ENCODE measurements at places on chromosomes 5 and 9. TPM values are rescaled to one million over a fixed set of nuclear protein-coding genes. Genes with fewer than 3 reads are reported as not detected.

SAXO1 gene
- not detected for total RNA-seq

RANBP17 gene
- 7.9 TPM for total RNA-seq

AGXT2 gene
- 0.16 TPM for total RNA-seq

MPDZ gene
- 2.3 TPM for total RNA-seq

PLCXD3 gene
- 0.47 TPM for total RNA-seq

FTMT gene
- total RNA-seq, result not detected

TNC gene
- 5.0 TPM for total RNA-seq

CACFD1 gene
- total RNA-seq, result 56.8 TPM

C5orf46 gene
- total RNA-seq, result not detected

- no peak for DNase-seq
These were observed 556.4 kb upstream of the CTNND2 start for GRCh38 chr5:12460493-12461261.

DNA sequence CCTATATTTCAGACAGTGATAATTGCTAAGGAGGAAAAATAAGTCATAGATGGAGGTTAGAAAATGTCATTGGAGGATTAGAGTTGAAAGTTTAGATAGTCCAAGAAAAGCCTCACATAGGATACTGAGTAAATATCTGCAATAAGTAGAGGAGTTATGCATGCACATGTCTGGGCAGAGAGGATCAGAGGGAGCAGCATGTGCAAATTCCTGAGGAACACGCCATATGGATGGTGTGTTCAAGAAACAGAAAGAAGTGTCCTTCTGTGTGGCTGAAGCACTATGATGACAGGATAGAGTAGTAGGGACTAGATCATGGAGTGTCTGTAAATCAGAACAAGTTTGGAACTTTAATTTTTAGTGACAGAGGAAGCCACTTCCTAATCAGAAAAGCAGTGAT, 52.2 kb downstream of the SGCD start:
- DNase-seq, result no peak

- DNase-seq, result peak; percentile 27
These were observed 687 bp downstream of the LYSMD3 start for GRCh38 chr5:90528601-90529193.

- DNase-seq, result no peak
These were observed 73.1 kb downstream of the BASP1 start for GRCh38 chr5:17290540-17290974.

- no peak for DNase-seq
These were observed 1309.2 kb upstream of the C9orf72 start for GRCh38 chr9:28882529-28882928.

DNA sequence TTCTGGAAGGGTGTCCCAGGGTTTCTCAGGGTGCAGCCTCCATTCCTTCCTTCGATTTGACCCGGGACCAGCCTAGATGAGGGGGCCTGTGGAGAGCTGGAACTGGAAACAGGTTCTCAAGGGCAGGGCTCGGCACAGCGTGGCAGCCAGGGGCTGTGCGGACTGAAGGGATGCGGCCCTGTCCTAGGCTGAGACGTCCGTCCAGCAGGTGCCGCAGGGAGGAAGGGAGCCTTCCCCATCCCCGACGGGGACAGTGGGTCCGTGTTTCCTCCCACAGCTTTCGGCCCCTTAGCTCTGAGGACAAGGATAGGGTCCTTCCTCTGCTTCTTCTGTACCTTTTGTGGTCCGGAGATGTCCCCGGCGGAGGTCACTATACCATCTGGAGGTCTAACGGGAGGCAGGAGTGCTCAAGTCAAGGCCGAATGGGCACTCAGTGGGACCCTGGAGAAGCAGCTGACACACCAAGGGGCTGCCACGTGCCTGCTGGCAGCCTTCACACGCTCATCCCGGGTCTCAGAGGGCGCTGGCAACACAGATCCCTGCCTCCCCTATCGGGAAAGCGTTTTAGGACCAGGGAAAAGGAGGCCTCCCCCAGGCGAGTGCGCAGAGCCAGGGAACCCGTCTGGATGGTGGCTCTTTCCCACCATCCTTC, 49.9 kb downstream of the USP20 start:
- peak; percentile 68 for DNase-seq

DNA sequence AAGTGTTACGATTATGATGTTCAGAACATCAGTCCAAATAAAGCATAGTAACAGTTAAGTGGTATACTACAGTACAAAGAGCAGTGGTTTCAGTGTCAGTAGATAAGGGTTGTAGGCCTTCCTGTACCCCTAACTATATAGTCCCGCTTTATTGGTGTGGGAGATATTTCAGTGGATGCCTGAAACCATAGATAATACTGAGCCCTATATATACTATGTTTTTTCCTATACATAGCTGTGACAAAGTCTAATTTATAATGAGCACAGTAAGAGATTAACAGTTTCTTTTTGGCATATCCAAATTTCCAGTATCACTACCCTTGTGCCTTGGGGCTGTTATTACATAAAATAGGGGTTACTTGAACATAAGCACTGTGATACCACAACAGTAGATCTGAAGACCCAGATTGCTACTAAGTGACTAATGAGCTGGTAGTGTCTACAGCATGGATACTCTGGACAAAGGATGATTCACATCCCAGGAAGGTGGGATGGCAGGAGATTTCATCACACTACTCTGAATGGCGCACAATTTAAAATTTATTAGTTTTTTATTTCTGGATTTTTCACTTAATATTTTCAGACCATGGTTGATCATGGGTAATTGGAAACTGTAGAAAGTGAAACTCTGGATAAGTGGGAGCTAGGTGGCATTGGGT, 119.3 kb downstream of the RPS23 start:
- no peak for DNase-seq

DNA sequence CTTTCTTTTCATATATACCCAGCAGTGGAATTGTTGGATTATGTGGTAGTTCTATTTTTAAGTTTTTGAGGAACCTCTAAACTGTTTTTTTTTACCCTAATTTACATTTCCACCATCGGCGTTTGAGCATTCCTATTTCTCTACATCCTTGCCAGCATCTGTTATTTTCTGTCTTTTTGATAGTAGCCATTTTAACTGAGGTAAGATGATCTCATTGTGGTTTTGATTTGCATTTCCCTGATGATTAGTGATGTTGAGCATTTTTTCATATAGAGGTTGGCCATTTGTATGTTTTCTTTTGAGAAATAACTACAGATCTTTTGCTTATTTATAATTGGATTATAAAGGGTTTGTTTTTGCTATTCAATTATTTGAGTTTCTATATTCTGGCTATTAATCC, 71.7 kb upstream of the TNC start:
- DNase-seq, result no peak

- no peak for DNase-seq
These were observed 33.9 kb downstream of the PTBP3 start for GRCh38 chr9:112299514-112299913.

DNA sequence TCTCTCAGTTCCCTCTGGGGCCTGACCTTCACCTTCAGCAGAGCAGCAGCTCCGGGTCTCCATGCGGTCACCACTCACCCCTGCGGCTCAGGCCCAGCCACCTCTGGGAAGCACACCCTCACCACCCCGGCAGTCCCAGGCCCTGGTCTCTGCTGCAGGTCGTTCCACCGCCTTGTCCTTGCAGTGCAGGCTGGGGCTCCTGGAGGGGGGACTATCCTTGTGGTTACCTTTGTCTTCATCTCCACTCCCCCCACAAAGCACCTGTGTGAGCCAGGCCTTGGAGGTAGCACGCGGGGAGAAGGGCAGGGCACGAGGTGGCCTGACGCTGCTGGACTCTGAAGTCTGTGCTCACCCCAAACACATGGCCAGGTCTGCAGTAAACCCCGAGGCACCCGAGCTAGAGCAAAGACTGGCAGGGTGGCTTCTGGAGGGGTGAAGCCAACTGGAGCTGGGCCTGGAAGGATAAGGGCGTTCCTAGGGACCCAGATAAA, 33.2 kb upstream of the RXRA start:
- no peak for DNase-seq

All from colonic mucosa (tissue), 4 donors.